ENCODE measurements at places on chromosomes 13 and 19.

DNA sequence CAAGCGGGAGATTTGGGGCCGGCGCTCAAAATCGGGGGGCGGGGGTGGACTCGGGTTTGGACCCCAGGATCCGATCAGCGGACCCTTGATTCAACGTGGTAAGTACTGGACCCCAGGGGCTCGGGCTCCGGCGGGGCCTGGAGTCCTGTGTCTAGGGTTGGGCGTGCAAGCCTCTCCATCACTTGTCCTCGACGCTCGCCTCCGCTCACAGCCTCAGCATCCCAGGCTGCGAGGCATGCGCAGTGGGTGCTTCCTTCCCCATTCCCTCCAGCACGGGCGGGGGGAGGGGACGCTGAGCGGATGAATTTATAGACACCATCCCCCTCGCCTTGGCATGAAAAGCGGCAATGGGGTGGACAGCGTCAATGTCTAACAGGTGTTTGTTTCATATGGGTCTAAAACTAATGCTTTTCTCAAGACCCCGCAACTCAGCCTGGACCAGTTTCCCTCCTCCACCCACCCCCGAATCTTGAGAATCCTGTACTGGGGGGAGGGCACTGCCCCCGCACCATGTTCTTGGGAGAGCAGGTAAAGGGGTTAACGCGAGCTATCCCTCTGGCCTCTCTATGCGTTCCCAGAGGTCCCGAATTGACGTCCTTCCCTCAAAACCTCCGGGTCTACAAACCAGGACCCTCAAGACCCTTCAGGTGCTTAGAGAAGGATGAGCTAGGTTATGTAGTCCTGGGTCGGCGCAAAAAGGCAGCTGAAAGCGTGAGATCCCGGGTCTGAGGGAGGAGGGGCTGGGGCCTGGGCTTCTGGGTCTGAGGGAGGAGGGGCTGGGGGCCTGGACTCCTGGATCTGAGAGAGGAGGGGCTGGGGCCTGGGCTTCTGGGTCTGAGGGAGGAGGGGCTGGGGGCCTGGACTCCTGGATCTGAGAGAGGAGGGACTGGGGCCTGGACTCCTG, 579 bp downstream of the CPT1C start:
- no peaks in the 10 kb centered on the region for H3K27me3 ChIP-seq
- H3K4me3 ChIP-seq = peak overlapping the region; percentile 76
- H3K27ac ChIP-seq = no peak overlapping the region
- no peaks in the 10 kb centered on the region for H3K36me3 ChIP-seq

GRCh38 chr13:98780451-98780850, 28.0 kb upstream of the SLC15A1 start:
- H3K36me3 ChIP-seq = no peaks in the 10 kb centered on the region
- no peak overlapping the region for H3K27ac ChIP-seq
- H3K27me3 ChIP-seq = peaks cover 8% of the 10 kb centered on the region
- DNase-seq = peak; percentile 80
- no peak overlapping the region for H3K4me3 ChIP-seq

GRCh38 chr13:36158611-36159010, 27.4 kb upstream of the DCLK1 start:
- no peaks in the 10 kb centered on the region for H3K27me3 ChIP-seq
- H3K4me1 ChIP-seq = peaks cover 24% of the 10 kb centered on the region
- H3K27ac ChIP-seq = no peak overlapping the region
- no peaks in the 10 kb centered on the region for H3K36me3 ChIP-seq
- no peak for DNase-seq

DNA sequence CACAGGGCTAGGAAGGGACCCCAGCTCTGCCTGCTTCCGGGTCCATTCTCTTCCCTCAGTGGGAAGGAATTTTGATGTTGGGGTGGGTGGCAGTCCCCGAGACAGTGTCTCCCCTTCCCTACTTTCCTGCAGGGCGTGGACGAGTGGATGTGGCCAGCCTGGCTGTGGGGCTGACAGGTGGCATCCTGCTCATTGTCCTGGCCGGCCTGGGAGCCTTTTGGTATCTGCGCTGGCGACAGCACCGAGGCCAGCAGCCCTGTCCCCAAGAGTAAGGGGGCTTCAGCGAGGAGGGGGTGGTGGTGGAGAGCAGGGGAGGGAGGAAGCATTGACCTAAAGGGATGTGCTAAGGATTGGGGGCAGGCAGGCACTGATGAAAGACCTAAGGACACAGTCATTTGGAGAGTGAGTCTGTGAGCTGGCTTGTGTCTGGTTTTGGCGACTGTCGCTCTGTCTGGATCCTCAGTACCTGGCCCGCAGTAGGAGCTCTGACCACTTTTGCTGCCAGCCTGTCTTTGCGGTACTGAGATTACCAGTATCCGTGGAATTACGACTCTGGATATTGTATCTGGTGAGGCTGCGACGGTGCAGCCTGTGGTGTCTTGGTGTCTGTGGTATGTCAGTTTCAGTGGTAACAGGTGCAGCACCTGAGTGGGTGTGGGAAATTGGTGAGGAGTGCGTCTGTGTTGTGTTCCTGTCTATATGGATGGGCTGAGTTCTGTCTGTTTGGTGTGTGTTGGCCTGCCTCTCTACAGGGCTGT, 2.4 kb upstream of the PRR12 start:
- no peak overlapping the region for H3K27ac ChIP-seq
- no peak overlapping the region for H3K4me3 ChIP-seq
- peaks cover 18% of the 10 kb centered on the region for H3K4me1 ChIP-seq
- no peaks in the 10 kb centered on the region for H3K27me3 ChIP-seq
- peaks cover under 1% of the 10 kb centered on the region for H3K36me3 ChIP-seq
- peak; percentile 25 for DNase-seq

GRCh38 chr19:1513499-1514294, 878 bp upstream of the ADAMTSL5 start:
- no peaks in the 10 kb centered on the region for H3K4me1 ChIP-seq
- H3K27ac ChIP-seq = no peak overlapping the region
- peak; percentile 96 for DNase-seq
- peaks cover 26% of the 10 kb centered on the region for H3K27me3 ChIP-seq
- H3K4me3 ChIP-seq = peak overlapping the region; percentile 53

DNA sequence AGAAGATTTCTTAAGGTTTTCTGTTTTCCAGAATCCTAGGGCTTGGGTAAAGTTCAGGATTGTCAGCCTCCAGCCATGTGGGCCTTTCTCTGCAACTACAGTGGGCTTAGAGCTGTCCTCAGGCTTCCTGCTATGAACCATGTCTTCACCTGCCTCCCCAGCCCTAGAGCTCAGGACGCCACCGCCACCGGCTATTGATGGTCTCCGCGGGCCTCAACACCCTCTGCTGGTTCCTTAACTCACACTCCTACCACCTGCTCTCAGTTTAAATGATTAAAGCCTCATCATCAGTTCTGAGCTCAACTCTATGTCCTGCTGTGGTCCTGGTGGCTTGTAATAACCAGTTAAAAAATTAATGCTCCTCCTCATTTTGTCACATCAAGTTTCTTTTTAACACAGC, 221.0 kb downstream of the EFNB2 start:
- no peaks in the 10 kb centered on the region for H3K27me3 ChIP-seq
- no peak overlapping the region for H3K4me3 ChIP-seq
- H3K27ac ChIP-seq = no peak overlapping the region

DNA sequence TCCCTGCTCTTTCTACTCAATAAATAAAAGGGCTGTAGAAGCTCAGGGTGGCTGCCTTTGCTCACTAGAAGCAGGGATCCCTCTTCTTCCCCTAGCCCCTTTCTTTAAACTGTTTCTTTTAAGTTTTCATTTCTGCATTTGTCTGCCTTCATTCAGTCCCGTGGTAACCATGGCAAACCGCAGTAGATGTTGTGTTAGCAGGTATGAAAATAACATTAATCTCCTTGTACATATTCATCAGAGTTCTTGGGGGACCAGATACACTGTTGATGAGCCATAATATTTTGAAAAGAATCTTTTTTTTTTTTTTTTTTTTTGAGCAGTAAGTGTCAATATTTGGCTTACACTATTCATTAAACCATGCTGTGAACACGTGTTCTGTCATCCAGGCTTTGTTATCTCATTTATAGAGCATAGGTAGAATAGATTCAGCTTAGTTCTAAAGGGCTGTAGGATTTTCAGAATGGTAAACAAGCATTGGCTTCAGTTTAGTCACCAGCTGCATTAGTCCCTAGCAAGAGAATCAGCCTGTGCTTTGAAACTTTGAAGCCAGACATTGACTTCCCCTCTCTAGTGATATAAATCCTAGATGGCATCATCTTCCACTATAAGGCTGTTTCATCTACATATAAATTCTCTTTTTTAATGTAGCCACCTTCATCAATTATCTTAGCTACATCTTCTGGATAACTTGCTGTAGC, 59.4 kb upstream of the SPRY2 start:
- no peaks in the 10 kb centered on the region for H3K4me1 ChIP-seq
- H3K4me3 ChIP-seq = no peak overlapping the region
- no peak for DNase-seq
- H3K27me3 ChIP-seq = no peaks in the 10 kb centered on the region

DNA sequence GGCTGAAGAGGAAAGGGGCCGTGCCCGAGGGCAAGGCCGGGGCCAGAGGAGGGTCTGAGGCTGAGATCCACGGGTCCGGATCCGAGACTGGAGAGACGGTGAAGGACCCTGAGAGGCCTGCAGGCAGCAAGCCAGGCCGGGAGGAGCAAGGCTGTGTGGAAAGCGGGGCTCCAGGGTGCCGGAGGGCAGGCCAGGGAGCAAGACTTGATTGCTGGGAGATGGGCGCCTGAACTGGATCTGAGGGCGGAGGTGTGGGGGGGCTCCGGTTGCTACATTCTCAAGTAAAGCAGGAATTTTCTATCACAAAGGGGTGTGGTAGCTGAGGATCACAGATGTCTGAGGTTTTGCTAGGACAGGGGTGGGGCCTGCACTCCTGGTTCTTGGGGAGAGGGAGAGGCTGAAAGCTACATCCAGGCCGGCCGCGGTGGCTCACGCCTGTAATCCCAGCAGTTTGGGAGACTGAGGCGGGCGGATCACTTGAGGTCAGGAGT, 3.8 kb downstream of the MAMSTR start:
- peaks cover 36% of the 10 kb centered on the region for H3K4me1 ChIP-seq
- no peaks in the 10 kb centered on the region for H3K36me3 ChIP-seq
- DNase-seq = peak; percentile 73
- no peak overlapping the region for H3K27ac ChIP-seq

DNA sequence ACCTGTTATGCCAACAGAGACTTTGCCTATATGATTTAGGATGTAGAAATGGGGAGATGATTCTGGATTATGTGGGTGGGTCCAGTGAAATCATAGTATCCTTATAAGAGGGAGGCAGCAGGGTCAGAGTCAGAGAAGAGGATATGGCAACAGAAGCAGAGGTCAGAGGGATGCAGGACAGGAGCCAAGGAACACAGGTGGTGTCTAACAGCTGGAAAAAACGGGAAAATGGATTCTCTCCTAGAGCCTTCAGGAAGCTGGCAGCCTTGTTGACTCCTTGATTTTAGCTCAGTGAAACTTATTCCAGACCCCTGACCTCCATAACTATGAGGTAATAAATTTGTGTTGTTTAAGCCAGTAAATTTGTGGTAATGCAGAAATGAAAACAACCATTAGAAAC, 28.8 kb upstream of the OXGR1 start:
- H3K4me1 ChIP-seq = no peaks in the 10 kb centered on the region
- no peak for DNase-seq
- H3K27ac ChIP-seq = no peak overlapping the region
- H3K27me3 ChIP-seq = peaks cover 4% of the 10 kb centered on the region

GRCh38 chr19:47786566-47786965, 8.1 kb downstream of the SELENOW start:
- H3K4me3 ChIP-seq = no peak overlapping the region
- no peaks in the 10 kb centered on the region for H3K4me1 ChIP-seq
- H3K27ac ChIP-seq = no peak overlapping the region
- no peaks in the 10 kb centered on the region for H3K27me3 ChIP-seq

GRCh38 chr19:55594996-55595545, 4.2 kb downstream of the FIZ1 start:
- H3K36me3 ChIP-seq = peaks cover 21% of the 10 kb centered on the region
- no peaks in the 10 kb centered on the region for H3K4me1 ChIP-seq
- H3K27ac ChIP-seq = no peak overlapping the region

GRCh38 chr19:52566588-52566987, 3.5 kb upstream of the ZNF701 start:
- peaks cover 10% of the 10 kb centered on the region for H3K36me3 ChIP-seq
- H3K27ac ChIP-seq = no peak overlapping the region
- no peaks in the 10 kb centered on the region for H3K27me3 ChIP-seq
- no peak for DNase-seq

DNA sequence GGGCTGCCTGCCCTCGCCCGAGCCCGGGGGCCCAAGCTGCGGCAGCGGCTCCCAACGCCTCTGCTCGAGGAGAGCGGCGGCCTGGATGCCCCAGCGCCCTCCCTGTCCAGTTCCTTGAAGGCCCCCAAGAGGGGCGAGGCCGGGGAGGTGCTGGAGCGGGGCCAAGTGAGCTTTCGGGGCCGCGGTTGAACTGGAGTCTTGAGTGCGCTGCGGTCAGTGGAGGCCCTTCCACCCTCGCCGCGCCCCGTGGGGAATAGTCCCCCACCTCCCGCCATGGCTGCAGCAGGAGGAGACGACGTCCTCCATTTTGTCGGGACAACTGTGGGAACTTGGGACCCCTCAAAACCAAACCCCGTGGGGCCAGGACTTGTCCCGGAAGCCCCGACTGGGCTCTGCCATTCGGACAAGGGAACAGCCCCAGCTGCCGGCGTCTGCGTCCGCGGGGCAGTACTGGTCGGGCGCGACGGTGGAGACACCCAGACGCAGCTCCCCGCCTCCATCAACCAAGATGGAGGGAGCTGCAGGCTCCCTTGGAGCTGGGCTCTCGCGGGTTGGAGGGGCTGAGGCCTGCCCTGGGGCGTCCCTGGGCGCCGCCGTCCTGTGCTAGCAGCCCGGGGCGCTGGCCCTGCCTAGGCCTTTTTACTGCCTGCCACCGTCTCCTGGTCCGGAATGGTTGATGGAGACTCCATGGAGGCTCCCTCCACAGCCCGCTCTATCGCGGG, 736 bp upstream of the ZMYM5 start:
- peak overlapping the region; percentile 84 for H3K27ac ChIP-seq
- H3K4me3 ChIP-seq = peak overlapping the region; percentile 98
- H3K4me1 ChIP-seq = peaks cover 18% of the 10 kb centered on the region
- no peaks in the 10 kb centered on the region for H3K36me3 ChIP-seq

- no peak for DNase-seq
- no peaks in the 10 kb centered on the region for H3K4me1 ChIP-seq
- H3K27ac ChIP-seq = no peak overlapping the region
- no peak overlapping the region for H3K4me3 ChIP-seq
These were observed 107.2 kb downstream of the RAB20 start for GRCh38 chr13:110454227-110454859.

- no peak for DNase-seq
- no peak overlapping the region for H3K4me3 ChIP-seq
- H3K27me3 ChIP-seq = peaks cover 25% of the 10 kb centered on the region
- no peaks in the 10 kb centered on the region for H3K4me1 ChIP-seq
- H3K27ac ChIP-seq = no peak overlapping the region
These were observed 74.8 kb upstream of the TM9SF2 start for GRCh38 chr13:99426426-99426825.

GRCh38 chr13:43129066-43129465, 105.7 kb downstream of the DNAJC15 start:
- no peak overlapping the region for H3K27ac ChIP-seq
- peaks cover 16% of the 10 kb centered on the region for H3K4me1 ChIP-seq
- H3K27me3 ChIP-seq = no peaks in the 10 kb centered on the region
- DNase-seq = no peak
- H3K4me3 ChIP-seq = no peak overlapping the region

- peaks cover 14% of the 10 kb centered on the region for H3K27me3 ChIP-seq
- peaks cover 15% of the 10 kb centered on the region for H3K4me1 ChIP-seq
- H3K36me3 ChIP-seq = no peaks in the 10 kb centered on the region
- no peak overlapping the region for H3K27ac ChIP-seq
- DNase-seq = no peak
- H3K4me3 ChIP-seq = no peak overlapping the region
These were observed 73.2 kb upstream of the MEDAG start for GRCh38 chr13:30832845-30833332.

GRCh38 chr19:13652810-13653590, 111.3 kb upstream of the MRI1 start:
- no peaks in the 10 kb centered on the region for H3K4me1 ChIP-seq
- DNase-seq = no peak
- no peak overlapping the region for H3K27ac ChIP-seq
- no peak overlapping the region for H3K4me3 ChIP-seq
